ENCODE measurements at places on chromosomes 7 and 10.

DNA sequence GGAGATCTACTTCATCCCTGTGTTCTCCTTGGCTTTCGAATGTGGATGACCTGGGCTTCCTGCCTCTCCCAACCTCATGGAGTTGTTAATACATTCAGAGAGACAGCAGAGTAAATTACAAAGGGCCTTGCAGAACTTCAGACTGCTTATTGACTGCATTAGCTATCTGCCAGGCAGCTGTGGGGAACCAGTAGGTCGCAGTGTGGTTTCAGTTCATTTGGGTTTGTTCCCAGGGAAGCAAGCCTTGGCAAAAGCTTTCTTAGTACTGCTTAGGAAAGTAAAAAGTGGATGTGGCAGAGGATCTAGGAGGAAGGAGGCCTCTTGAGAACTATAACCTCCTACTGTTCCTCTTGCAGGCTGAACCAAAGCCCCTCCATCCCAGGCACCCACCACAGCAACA is 9.2 kb downstream of the NPFFR1 start:
- ATAC-seq, result no peak

DNA sequence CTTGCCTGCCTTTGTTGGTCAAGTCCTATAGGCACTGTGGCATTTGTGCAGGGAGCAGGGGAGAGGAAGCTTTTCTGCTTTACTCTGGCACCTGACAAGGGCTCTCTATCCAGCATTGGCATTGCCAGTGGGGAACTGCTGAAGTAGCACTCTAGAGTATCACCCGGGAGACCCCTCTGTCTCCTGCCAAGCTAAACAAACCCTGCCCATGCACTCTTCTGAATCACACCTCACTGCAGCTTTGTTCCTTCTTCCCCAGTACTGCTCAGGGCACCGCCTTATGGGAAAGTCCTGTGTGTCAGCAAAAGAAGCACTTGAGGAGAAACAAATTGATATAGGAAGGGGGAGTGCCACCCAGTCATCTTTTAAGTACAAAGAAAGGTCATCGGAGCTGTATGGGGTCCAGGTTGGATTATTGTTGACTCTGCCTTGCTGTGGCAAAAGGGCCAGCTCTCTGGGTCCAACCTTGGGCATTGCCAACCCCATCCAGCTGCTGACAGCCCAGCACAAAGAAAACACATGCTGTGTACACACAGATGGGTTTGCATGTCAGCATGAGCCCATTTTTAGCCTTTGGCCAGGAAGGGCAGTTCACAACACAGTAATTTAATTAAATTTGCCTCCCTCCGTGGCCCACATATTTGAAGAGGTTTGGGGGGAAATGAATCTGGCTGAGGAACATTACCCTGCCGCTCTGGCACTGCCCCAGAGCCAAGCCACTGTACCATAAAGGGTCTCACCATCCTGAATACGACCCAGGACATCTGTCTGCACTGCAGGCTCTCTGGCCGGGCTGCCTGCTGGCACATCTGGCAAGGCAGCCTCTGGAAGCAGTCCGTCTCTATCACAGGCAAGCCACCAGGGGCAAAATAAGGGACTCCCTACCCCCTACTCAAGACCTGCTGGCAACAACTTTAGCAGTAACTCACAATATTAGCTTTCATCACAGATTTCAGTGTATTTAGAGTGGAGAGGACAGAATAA is 13.1 kb downstream of the LRRC4 start:
- no peak for ATAC-seq

GRCh38 chr7:36986511-36986933 is 262.2 kb upstream of the AOAH start:
- ATAC-seq, result no peak

GRCh38 chr7:133364959-133365690 is 112.2 kb downstream of the EXOC4 start:
- no peak for ATAC-seq

- ATAC-seq, result peak; percentile 57
These were observed 28.6 kb downstream of the RABGEF1 start for GRCh38 chr7:66768865-66769832.

DNA sequence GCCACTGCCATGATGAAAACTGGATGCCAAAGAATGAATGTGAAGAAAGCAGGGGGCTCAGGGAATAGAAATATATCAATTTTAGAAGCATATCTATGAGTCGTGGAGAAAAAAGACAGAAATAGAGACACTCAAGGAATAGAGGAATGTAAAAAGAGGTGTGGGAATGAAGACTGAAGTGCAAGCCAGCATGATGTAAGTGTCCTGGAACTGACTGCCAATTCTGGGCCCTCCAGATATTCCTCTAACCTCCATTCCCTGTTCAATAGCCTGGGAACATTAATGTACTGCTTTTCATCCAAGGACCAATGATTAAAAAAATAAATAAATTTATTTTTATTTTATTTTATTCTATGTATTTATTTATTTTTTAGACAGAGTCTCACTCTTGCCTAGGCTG is 40.6 kb downstream of the NEBL start:
- ATAC-seq, result no peak

GRCh38 chr10:123890226-123890625 is 1.4 kb downstream of the CPXM2 start:
- ATAC-seq, result no peak

DNA sequence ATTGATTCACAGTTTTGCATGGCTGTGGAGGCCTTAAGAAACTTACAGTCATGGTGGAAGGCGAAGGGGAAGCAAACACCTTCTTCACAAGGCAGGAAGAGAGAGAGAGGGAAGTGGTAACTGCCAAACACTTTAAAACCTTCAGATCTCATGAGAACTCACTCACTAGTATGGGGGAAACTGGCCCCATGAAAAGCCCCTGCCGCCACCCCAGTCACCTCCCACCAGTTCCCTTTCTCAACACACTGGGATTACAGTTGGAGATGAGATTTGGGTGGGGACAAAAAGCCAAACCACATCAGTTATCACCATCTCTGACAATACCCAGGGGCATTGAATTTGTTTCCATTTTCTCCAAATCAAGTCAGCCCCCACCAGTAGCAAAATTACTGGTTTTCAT is 740.4 kb downstream of the GATA3 start:
- no peak for ATAC-seq

GRCh38 chr10:102406815-102407214 is 11.3 kb downstream of the NFKB2 start:
- ATAC-seq, result no peak

GRCh38 chr10:6027929-6028328 is 34.2 kb downstream of the IL2RA start:
- ATAC-seq, result no peak

- no peak for ATAC-seq
These were observed 303.3 kb upstream of the CDC14C start for GRCh38 chr7:48621076-48621475.

- ATAC-seq, result no peak
These were observed 55.7 kb downstream of the CELF2 start for GRCh38 chr10:11073410-11073809.

GRCh38 chr7:153584132-153584531 is 468.1 kb upstream of the DPP6 start:
- ATAC-seq, result no peak

GRCh38 chr10:120989996-120990598 is 138.9 kb downstream of the WDR11 start:
- no peak for ATAC-seq

DNA sequence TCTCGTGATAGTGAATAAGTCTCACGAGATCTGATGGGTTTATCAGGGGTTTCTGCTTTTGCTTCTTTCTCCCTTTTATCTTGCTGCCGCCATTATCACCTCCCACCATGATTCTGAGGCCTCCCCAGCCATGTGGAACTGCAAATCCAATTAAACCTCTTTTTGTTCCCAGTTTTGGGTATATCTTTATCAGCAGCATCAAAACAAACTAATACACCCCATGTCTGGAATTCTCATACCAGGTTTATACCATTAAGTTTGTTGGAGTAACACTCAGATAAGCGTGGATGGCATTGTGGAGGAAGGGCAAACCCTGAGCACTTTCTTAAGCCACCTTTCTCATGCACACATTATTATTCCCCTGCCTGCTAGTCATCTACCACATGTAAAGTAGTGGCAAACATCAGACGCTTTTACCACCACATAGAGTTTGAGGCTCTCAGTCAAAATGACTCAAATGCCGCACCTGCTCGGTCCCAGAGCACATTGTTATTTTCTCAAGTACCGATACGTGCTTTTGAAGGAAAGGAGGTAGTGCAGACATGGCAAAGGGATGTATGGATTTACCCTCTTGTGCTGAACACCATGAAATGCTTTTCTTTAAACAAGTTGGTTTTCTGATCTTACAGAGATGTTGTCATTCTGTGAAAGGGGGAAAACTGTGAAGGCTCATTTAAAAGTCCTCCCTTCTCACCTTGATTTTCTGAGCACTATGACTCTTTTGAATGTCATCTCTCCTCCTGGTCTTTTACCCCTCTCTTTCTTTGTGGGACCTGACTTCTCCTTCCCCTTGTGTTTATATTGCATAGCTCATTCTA is 429.7 kb downstream of the EXOC4 start:
- no peak for ATAC-seq

DNA sequence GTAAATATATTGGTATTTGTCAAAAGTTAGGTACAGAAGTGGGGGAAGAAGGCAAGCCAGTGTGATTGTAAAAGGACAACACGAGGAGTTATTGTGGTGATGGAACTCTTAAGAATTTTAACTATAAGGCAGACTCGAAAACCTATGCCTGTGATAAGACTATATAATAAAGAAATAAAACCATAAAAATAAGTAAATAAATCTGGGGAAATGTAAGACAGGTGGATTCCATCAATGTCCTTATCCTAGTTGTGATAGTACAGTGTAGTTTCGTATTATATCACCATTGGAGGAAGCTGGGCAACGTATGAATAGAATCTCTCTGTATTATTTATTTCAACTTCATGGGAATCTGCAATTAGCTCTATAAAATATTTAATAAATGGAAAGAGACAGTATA is 395.7 kb downstream of the CDC14C start:
- ATAC-seq, result no peak

DNA sequence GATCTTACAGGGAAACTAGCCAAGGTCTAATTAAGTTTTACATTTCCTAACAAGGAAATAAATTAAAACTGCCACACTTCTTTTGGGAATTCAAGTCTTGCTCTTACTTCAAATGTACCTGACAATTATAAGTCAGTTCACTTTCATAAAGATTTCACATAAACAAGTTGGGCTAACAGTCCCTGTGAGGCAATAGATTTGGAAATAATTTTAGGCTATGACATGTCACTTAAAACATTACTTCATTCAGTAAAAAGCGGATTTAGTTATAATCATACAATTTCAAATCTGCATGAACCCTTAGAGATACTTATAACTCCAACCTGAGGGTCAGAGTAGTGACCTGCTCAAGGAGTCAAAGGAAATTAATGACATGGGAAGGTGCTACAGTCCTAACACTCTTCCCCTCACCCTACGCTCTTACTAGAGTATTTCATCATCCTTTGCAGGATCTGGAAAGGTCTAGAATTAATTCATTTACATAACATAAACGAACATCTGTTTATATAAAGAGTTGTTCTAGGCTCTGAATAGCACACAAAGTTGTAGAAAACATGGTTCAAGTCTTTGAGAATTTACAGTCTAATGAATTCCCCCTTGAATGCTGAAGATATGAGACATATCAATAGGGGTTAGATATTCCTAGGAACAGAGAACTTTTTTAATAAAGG is 32.3 kb upstream of the DNAJB12 start:
- no peak for ATAC-seq

GRCh38 chr7:151800391-151800790 is 76.5 kb downstream of the PRKAG2 start:
- no peak for ATAC-seq

DNA sequence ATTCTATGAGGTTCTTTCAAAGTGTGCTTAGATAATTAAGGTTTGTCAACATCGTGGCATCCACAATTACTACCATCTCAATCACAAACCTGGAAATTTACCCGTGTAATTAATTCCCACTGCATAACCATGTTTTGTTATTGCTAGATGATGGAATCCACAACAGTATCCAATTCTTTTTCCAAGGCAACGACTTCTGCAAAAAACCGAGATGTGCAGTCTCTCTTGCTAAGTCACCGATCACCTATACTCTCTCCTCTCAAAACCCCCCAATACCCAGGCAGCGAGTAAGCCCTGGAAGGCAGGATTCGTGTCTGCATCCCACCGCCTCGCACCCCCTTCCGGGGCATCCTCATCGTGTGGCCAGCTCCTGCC is 678 bp upstream of the EIF4H start:
- ATAC-seq, result no peak

DNA sequence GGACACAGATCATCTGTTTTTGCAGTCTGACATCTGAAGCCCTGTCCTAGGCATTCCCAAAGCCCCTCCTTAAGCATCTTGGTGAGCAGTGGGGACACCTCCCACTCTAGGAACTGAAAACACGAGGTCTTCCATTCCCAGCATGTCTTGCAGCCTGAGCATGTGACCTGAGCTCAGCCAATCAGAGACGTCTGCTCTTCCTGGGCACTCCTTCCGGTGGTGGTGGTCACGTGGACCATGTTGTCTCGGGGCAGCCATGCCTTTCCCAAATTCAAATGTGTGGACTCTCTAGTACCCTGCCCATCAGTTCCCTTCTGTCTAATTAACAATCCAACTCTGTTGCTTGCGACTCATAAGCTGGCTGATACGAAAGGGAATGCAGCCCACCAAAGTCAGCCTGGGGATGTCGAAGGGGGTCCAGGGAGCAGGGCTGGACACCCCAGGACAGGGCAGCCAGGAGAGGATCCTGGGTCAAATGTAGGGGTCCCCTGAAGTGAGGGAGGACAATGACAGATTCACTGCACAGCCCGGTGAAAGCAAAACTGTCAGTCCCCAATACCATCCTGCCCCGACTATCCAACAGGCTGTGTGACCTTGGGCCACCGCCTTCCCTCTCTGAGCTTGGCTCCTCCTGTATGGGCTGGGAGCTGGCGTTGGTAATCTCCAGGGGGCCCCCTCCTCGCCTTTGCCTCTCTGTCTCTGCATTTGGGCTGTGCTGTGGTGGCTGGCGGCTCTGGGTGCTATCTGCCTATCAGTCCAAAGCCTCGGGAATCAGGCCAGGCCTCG is 57.4 kb upstream of the BAIAP2L1 start:
- no peak for ATAC-seq

DNA sequence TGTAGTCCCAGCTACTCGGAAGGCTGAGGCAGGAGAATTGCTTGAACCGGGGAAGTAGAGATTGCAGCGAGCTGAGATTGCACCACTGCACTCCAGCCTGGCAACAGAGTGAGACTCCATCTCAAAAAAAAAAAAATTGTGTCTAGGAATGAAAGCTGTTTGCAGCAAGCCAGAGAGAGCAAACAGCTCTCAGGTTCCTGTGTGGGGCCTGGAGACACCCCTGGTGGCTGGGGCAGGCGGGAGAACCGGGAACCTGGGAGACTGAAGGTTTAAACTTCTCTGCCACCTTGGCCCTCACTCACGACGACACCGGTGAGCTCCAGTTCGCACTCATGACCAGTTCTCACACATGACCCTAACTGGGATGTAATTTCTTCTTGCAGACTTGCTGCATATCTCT is 13.2 kb upstream of the UNCX start:
- ATAC-seq, result no peak

- no peak for ATAC-seq
These were observed 244.3 kb downstream of the MTERF1 start for GRCh38 chr7:91636129-91636724.

- ATAC-seq, result no peak
These were observed 508.7 kb upstream of the SEMA3D start for GRCh38 chr7:85695533-85695932.

GRCh38 chr10:3588816-3589215 is 196.2 kb downstream of the KLF6 start:
- no peak for ATAC-seq

GRCh38 chr10:26269754-26270153 is 53.2 kb downstream of the GAD2 start:
- no peak for ATAC-seq

Data from stimulated activated memory B cell treated with anti-CD40 and anti-IgM and Interleukin-4, amounts not matched to agents 10 μg/mL and 1 μg/mL and 100 μg/mL, for 72 hours (primary cell).